ELF-1 (cell line): ENCODE measurements at places on chromosomes 2 and 18.
A peak's percentile ranks its signal among the peaks of the same experiment; 100 is the strongest.

GRCh38 chr2:176491172-176491904 is 222.1 kb downstream of the MTX2 start:
- peak; percentile 13 for DNase-seq

DNA sequence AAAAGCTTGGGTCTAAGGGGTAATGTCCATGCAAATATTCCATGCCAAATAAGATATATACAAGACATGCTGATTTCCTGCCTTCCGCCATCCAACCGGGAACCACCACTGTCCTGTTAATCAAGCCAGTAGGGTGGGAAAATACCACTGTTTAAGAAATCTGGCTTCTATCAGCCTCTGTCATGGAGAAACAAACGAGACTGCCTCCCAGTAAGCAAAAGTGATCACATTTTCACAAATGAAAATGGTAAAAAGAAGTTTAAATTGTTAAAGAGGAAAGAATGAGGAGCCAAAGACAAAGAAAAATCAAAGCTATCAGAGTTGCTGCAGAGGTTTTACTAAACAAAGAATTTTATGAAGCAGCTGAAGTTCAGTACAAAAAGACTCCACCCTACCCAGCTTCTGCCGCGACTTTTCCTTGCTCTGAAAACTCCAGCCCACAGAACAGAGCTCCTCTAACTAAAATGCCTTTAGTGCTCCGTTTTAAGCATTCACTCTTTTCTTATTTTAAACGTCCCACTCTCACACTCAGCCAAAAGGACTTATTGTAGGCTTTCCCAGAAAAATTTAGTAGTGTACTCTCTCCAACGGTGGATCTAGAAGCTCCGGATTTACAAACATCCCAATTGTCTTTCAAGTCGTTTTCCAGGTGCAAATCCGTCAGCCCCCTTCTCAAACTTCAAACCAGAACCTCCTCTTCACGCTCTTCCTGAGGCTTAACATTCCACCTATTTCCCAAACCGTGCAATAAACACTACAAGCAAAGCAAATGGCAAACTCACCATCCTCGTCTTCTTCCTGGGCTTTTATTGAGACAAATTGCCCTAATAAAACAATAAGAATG is 613 bp downstream of the COL5A2 start:
- peak; percentile 58 for DNase-seq

DNA sequence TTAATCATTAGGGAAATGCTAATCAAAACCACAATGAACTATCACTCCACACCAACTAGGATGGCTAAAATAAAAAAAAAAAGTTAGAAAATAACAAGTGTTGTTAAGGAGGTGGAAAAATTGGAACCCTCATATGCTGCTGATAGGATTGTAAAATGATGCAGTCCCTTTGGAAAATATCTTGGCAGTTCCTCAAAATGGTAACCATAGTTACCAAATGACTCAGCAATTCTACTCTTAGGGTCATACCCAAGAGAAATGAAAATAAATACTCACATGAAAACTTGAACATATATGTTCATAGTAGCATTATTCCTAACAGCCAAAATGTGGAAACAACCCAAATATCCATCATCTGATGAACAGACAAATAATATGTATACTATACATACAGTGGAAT is 15.7 kb upstream of the ACVR2A start:
- no peak for DNase-seq

DNA sequence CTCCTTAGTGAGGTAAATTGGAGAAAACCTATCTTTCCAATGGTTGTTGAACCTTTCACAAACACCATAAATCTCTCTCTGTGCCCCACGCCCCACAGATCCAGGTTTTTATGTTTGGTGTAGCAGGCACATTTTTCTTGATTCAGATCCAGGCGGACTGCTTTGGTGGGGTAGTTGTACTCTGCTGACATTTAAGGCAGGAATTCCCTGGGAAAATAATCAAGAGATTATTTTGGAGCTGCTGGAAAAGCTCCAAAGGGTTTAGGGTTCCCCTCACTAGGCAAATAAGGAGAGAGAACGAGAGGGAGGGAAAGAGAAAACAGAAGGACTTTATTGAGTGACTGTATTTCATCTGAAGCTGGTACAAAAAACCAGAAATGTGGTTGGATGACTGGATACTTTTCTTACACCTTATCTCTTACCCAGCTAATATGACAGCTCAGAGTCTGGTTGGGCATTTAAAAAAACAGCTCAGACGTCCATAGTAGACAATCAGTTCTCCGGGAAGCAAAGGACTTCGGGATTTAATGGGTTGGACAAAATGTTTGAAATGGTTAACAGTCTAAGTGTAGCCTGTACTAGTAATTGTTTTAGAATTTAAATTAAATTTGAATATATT is 3.6 kb upstream of the AQP4 start:
- no peak for DNase-seq

- DNase-seq: peak; percentile 5
Measured at GRCh38 chr2:66477135-66477842, 42.4 kb downstream of the MEIS1 start.

GRCh38 chr2:231533086-231533776 is 3.0 kb upstream of the NMUR1 start:
- DNase-seq: peak; percentile 52

GRCh38 chr2:202278944-202279343 is 13.4 kb downstream of the NOP58 start:
- DNase-seq: no peak

GRCh38 chr2:120864981-120865380 is 129.3 kb downstream of the GLI2 start:
- DNase-seq: no peak

DNA sequence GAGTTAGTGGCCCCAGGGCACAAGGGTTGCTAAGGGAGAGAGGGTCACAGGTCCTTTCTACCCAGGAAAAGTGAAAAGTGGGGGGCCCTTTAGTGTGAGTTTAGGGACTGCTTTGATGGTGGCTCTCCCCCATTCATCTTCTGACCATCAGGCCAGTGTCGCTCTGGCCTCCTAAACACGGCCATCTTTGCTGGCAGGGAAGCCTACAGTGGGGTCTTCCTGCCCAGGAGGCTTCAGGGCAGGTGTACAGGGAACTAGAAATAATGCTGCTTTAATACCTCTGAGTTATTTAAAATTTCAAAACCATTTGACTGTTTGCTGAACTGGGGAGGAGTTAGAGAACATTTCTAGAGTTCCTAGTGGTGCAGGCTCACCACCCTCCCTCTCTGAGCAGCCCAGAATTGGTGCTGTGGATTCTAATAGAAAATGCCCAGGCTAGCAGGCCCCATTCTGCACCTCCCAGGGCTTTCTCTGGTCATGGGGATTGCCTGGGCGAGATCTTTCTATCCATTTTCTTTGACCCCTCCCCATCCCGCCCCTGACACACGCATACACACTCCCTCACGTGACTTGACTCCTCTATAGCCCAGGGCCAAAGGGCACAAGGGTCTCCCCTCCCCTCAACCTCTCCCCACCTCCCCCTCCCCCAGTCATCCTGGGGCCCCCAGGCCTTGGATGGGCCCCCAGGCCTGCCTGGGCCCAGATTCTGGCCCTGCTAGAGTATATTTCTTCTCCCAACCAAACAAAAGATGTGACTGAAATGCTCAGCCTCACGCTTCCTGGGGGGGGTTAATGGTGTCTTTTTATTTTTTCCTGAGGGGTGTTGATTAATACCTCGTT is 3.1 kb downstream of the PKDCC start:
- no peak for DNase-seq

DNA sequence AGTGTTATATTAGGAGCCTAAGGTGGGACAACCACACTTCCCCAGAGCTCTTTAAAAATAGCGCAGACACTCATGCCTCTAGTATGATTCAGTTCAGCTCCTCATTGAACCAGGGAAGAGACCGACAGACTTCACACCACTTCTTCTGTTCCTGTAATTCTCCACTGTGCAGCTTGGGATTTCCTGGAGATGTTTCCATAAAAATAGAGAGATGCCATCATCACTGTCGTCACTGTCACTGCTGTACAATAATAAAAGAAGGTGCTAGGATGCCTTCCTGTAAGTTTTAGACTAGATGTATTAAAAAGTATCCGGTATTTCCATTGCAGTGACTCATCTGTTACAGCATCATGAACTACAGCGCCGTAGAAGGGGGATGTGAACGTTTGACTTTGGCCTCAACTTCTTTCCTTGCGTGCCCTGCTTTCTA is 110.9 kb downstream of the FAM210A start:
- DNase-seq: no peak

- no peak for DNase-seq
Measured at GRCh38 chr2:25879133-25879730, 945 bp upstream of the ASXL2 start.

DNA sequence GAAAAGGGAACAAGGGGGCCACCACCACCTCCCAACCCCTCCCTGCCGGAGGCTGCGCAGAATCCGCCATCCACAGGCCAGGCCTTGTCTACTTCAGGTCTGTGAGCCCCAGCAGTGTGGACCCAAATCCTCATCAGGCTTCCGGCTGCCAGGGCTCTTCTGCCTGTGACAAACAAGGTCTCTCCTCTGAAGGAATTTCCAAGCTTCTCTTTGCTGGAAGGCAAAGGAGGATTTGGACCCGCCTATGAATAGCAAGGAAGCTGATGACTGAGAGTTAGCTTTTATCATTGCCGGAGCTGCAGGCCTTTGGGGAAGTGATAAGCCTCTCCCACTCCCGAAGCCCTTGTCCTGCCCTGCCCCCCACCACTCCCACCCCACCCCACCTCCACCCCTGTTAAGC is 93.7 kb upstream of the SH3BP4 start:
- DNase-seq: peak; percentile 73

- peak; percentile 68 for DNase-seq
Measured at GRCh38 chr2:111701266-111701665, 182.7 kb downstream of the ANAPC1 start.

DNA sequence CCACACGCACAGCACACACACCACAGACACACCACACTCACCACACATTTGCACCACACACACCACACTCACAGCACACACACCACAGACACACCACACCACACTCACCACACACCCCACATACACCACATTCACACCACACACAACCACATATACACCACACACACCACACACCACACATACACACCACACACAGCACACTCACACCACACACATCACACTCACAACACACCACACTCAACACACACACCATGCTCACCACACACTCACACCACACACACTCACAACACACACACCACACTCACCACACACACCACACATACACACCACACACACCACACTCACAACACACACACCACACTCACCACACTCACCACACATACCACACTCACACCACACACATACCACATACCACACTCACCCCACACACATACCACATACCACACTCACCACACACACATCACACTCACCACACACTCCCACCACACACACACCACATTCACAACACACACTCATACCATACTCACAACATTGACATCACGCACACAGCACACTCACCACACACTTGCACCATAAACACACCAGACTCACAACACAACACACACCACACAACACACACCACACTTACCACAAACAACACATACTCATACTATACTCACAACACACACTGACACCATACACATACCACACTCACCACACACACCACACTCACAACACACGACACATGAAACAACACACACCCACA is 60.0 kb downstream of the SDC1 start:
- DNase-seq: no peak

- no peak for DNase-seq
Measured at GRCh38 chr2:101219246-101219645, 33.4 kb upstream of the CNOT11 start.

DNA sequence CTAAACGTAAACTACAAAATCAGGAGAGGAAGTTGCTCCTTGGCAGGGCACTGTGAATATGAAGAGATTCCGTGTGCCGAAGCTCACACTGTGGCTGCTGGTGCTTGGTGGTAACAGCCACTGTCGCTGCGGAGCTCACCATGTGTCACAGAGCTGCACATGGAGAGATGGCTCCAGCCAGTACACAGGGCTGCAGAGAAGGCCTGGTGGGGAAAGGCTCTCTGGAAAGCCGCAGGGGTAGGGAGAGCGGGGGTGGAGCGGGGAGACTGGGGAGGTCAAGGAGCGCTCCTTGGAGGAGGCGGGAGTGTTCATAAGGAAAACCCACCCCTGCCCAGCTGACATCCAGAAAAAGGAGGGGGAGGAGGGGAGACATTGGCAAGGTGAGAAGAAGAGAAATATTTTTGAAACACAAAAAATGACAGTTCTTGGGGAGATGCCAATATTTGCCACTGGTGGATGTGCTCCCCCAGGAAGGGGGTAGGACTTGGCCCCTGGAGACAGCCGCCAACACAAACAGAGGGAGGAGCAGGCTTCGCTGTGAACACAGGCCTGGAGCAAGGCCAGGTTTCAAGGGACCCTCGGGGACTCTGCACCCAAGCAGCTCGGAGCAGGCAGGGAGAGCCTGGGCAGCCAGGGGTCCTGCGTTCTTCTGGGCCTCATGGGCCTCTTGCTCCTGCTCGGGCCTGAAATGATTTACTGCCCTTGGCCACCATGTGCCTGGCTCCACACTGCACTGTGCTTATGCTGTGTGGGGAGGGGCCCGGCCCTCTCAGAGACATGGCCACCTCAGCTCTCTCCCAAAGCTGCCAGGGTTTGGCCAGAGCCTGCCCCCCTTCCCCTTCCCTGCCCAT is 102.6 kb upstream of the GLI2 start:
- no peak for DNase-seq

GRCh38 chr18:58466636-58467205 is 162.2 kb downstream of the ALPK2 start:
- DNase-seq: no peak

DNA sequence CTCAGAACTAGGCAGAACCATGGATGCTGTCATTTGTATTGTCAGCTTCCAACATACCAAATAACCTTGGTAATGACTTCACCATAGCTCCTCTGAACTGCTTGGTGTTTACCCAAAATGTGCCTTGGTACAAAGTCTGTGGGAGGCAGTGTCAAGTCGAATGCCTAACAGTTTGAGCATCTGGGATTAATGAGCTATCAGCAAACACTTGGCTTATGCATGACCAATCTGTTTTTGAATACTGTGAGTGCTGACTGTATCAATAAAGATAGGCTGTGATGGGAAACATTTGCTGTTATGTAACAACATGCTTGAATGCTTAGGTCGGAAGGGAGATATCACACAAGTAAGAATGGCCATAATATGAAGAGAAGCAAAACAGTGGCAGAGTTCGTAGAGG is 455.4 kb downstream of the CMPK2 start:
- DNase-seq: no peak
